Thymus (tissue), 14 donors: ENCODE measurements at places on chromosomes 3 and 15.

- no peak for DNase-seq
Observed at GRCh38 chr15:57298843-57299550, 77.3 kb upstream of the CGNL1 start.

GRCh38 chr3:184381261-184382224 lies 1.7 kb downstream of the CHRD start:
- DNase-seq = no peak

DNA sequence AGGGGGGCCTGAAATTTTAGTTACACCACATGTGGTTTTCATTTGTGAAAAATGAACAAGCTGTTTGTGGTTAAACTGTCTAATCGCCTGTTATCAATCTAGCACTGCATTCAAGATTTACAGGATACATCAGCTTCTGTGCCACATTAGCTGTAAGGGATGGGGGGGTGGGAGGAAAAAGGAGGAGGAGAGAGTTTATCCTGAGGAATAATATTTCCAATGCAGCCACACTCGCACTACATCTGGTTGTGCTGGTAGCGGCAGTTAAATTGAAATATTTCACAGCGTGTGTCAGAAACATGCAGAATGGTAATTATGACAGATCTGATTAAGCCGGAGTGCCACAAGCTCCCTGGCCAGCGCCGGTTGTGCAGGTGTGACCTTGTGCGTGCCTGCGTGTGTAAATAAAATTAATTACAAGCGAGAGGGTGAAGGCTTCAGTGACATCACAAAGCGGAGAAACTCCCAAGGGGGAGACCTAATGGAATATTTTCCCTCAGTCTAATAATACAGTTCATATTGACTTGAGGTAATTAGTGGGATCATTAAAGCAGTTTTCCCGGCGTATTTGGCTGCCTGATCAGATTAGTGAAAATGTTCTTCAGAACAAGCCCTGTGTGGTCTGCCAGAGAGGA lies 55.5 kb downstream of the SATB1 start:
- no peak for DNase-seq

DNA sequence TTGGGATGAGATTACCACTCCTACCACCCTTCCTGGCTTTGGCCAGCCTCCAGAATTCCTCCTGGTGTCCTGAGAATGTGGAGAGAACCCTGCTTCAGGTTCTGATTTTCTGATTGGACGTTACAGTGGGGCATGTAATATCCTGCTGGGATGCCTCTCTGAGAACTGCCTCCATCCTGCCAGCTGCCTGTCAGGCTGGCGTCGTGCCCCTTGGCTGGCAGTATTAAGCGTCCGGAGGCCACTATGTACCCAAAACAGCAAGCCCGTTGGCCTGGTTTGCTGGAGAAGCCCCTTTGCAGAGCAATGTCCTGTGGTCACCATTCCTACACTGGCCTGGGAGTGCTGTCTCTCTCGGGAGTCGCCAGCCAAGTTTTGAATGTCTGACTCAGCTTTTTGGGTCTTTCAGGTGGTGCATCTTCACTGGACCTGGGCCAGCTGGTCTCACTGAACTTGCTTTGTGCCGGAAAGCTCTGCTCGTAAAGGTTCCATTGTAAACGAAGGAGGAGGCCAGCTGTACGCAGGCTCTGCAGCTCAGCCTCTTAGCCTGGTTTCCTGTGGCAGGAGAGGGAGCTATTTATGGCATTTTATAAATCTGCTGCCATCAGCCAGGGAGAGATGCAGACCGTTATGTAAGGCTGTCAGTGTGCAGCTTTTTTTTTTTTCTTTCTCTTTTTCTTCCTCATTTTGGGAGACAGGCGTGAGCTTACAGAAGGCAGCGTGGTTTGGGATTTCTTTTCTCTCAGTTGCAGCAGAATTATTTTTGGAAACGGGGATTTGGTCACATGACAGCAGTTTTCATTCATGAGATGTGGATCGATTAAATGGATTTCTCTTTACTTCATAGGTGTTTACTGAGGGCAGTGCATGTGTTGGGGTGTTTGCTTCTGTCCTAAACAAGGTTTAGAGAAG lies 19.0 kb upstream of the TRAK1 start:
- no peak for DNase-seq

- DNase-seq = no peak
Observed at GRCh38 chr3:68088216-68088615, 433.8 kb upstream of the SUCLG2 start.

GRCh38 chr15:96412045-96412905 lies 81.8 kb downstream of the NR2F2 start:
- no peak for DNase-seq

- DNase-seq = no peak
Observed at GRCh38 chr3:172199850-172200369, 160.5 kb downstream of the FNDC3B start.

DNA sequence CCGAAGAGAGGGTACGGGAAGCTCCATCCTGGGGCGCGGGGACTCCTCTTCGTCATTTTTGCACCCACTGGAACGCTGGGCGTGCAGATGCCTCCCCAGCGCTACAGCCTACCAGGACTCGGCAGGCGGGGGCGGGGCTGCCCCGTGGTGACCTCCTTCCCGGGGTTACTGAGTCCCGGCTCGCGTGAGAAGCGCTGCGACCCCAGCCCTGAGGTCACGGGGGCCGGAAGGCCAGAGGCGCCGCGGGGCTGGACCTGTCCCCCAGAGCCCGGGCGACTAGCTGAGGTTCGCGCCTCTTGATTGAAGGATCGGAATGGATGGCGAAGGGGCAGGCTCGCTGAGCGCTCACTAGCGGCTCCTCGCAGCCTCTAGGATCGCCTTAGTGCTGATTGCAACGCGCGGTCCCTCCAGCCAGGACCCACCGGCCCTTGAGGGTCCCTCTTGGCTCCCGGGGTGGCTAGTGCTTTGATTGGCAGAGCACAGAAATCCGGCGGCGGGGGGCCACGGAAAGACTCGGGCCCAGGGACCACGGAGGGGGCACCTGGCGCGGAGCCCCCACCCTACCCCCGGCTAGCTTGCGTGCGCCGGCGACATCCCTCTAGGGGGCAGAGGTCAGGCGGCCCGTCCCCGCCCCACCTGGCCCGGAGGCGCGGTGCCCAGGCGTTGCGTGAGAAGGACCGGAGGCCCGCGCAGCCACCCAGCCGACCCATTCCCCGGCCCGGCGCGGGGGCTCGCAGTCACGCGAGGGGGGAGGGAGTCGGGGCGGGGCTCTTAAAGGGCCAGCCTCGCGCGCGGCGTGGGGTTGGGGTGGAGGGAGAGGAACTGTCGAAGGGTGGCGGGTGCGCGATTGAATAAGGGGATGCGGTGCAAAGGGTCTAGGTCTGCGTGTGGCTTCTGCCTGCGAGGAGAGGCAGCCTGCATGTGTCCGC lies 781 bp upstream of the CYP1A1 start:
- DNase-seq = no peak

DNA sequence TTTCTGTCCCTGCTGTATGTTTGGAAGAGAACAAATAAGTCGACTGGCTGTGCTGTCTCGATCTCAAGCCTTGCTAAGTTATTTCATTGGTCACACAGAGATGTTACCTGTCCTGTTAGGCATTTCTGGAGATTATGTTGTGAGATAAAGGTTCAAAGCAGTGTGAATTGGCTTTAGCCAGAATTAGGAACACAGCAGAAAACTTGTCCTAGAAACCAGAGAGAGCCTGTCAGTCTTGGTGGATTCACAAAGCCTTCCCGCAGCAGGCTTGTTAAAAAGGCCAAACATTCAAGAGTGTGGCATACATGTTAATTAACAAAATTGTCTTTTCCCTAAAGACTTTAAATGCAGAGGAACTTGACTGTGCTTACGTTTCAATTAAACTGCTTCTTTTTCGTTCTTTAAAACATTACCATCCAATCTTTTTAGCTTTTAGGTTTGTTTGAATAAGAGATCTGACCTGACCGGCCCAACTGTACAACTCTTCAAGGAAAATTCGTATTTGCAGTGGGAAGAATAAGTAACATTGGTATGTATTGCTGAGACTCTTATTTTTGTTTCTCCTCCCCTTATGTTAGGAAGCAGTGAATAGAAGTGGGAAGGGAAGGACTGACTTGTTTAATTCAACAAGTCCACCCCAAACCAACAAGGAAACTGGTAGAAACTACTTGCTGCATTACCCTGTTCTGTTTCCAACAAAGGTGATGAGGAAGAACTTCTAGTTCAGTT lies 25.2 kb downstream of the ABHD2 start:
- no peak for DNase-seq

- DNase-seq = peak; percentile 34
Observed at GRCh38 chr3:108552267-108553159, 36.7 kb downstream of the CIP2A start.

- DNase-seq = no peak
Observed at GRCh38 chr3:12659316-12660015, 4.5 kb downstream of the RAF1 start.

- no peak for DNase-seq
Observed at GRCh38 chr3:96931119-96931862, 116.9 kb downstream of the EPHA6 start.

DNA sequence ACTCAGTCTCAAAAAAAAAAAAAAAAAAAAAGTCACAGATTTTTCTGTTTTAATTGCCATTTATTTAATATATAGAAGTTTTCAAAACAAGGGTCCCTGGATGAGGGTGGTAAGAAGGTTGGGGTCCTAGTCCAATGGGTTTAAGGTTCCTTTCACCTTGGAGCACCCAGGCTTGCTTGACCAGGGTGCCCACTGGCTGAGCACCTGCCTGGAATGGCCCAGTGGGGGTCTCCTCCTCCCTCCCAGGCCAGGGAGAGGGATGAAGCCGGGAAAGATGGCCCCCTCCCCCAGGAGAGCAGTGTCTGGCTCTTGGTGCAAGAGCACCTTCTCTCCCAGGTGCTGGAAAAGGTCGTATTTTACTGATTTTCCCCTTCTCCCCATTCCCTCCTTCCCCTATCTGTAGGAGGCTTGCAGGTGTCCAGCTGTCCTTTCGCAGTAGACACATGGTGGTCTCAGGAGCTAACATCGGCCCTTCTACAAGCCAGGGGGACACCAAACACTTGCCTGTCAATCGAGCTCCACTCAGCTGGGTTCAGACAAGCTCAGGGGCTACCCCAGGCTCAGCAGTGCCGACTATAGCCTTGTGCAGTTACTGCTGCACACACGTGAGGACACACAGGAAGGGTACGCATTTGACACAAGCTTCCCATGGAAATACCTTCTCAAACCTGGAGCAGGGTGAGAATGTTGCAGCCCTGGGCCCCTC lies 112.3 kb upstream of the KLF13 start:
- no peak for DNase-seq

DNA sequence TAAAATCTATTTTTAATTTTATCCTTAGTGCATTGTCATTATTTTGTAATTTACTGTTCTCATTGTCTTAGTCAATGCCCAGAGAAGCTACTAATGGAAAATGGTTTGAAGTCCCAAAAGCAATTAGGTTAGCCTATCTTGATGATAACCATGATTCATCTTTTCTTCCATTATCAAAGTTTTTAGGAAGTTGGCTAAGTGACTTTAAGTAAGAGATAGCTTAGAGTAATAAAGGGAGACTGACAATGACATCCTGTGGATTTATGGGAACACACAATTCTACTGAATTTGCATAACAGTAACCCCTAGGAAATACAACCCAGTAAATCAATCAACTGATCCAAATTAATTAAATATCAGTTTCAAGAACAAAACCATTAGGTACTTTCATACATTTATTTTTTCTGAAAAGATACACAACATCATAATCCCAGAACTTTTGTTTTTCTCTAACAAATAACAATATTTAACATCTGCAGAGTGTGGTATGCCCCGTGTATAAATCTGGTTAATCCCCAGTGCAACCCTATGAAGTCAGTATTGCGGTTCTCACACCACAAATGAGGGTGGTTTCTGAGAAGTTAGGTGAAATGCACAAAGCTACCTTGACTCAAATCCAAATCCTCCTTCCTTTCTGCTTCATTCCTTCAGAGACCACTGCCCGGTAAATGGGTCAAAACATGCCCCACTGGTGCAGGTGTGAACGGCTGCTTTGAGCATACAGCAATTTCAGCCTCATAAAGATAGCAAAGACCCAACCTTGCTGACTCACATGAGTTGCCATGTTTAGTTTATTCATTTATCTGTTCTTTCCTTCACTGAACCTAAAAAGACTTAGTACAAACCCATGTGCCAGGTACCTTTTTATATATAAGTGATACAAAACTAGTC lies 202.1 kb downstream of the TBL1XR1 start:
- DNase-seq = no peak
